ENCODE measurements at places on chromosomes 11 and 22.
A peak's percentile ranks its signal among the peaks of the same experiment; 100 is the strongest.

- no peak for DNase-seq
These were observed 12.9 kb upstream of the WT1 start for GRCh38 chr11:32448232-32448631.

GRCh38 chr11:30360741-30361140, 37.8 kb downstream of the ARL14EP start:
- no peak for DNase-seq

DNA sequence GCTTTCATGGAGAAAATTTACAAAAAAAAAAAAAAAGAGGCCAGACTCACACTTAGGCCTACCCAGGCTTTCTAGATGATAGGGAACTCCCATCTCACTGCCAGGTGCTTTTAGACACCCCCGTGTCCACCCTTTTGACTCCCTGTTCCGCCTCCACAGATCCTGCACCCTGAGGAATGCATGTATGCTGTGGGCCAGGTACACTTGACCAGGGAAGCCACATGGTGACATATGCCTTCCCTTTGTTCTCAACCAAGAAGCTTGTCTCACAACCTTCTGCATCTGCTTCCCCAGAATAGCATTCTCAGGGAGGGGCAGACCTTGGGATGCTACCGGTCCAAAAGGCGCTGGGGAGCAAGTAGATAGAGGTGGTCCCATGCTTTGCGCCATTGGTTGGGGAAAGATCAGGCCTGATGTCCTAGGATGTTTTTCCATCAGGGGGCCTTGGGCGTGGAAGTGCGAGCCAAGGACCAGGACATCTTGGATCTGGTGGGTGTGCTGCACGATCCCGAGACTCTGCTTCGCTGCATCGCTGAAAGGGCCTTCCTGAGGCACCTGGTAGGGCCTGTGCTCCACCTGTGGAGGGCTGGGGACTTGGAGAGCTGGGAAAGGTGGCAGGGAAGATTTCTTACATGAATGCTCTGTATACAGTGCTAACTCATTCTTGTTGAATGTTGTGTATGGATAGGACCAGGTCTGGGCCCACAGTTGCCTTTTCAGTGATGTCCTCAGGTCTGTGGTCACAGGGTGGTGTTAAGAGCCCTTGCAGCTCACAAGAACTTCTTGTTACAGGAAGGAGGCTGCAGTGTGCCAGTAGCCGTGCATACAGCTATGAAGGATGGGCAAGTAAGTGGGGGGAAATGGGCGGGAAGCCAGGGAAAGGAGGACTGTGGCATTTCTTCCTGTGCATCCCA, 7.5 kb downstream of the HMBS start:
- DNase-seq: no peak

- DNase-seq: peak; percentile 92
These were observed 6.0 kb upstream of the CCDC188 start for GRCh38 chr22:20156611-20157429.

DNA sequence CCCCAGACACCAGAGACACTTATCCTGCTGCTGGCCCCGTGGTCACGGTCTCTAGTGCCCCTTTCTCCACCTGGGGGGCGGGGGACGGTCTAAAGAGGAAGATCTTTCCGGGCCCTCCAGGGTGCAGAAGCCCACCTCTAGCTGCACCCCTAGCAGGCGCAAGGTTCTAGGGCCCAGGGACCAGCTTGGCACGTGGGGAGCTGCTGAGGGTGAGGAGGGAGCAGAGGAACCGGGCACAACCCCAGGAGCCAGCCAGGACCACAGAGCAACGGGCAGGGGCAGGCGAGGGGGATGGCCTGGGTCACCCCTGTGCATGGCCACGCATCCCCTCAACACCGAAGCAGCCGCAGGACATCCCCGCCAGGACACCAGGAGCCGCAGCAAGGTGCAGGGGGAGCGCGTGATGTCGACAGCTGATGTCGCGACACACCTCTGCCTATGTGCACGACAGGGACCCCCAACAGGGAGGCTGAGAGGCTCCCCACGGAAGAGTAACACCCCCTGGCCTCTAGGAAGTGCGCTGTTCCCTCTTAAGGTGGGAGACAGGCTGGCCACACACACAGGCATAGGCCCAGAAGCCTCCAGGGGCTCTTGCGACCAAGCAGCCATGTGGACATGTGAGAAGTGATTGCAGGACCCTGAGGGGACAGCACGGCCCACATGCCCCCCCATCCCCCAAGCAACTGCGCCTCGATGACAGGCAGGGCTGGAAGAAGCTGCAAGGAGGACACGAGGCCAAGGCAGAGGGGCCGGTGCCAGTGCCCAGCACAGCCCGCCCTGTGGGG, 5.1 kb downstream of the LRFN4 start:
- no peak for DNase-seq

GRCh38 chr11:74018331-74019005, 9.6 kb upstream of the UCP3 start:
- DNase-seq: no peak

GRCh38 chr11:36363361-36364268, 67.5 kb downstream of the PRR5L start:
- DNase-seq: no peak

- DNase-seq: no peak
These were observed 75.8 kb downstream of the ARHGAP8 start for GRCh38 chr22:44828193-44828592.

- DNase-seq: no peak
These were observed 85.5 kb downstream of the APIP start for GRCh38 chr11:34830648-34831047.

GRCh38 chr22:22746963-22747933, 102.8 kb downstream of the GGTLC2 start:
- no peak for DNase-seq
